ENCODE measurements at places on chromosomes 2 and 18.

- no peak for DNase-seq
Observed at GRCh38 chr2:168851674-168852320, 38.4 kb downstream of the SPC25 start.

DNA sequence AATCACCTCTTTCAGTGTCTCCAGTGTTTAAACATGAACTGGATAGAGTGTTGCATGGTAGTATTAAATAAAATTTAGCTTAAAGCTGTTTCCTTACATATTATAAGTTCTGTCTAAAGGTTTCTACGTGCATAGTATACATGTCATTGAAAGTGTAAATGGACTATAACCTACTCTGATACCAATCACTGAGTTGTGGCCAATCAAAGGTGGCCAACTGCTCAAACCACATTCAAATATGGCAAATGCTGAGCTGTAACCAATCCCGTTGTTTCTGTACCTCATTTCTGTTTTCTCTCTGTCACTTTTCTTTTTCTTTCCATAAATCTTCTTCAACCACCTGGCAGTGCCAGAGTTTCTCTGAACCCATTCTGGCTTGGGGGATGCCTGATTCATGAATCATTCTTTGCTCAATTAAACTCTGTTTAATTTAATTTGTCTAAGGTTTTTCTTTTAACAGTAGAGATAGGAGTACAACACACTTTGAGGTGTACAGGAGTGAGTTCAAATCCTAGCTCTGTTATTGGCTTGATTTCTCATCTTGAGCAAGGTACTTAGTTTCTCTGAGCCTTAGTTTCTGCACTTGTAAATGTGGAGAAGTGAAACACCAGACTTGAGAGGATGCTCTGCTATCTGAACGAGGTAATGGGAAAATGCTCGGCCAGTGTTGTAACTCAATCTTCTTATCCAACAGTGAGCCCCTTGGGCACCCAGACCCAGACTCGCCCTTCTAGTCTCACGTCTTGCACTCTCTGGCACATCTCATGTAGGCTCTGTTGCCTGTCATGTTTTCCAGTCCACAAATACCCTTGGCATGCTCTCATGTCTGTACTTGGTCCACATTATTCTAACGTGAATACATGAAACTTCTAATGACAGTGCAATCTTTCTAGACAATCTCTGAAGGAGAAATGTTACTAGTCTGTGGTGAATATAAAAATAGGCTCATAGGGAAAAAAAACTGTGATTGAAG is 228.0 kb downstream of the PIK3C3 start:
- DNase-seq = no peak

DNA sequence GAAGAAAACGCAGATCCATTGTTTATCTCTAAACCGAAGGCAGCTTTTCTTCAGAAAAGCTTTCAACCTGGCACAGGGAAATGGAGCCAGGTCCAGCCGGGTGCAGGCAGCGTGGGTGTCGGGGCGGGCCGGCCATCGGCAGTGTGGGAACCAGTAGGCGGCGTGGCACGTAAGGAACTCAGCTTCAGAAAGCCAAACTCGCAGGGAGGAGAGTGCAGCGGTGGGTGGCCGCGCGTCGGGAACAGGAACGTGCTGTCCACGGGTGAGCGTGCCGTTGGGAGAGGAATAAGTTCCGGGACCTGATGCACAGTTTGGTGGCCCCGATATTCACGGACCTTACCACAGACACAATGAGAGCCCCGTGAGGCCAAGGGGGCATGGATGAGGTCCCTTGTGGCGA is 270.4 kb downstream of the TWIST2 start:
- DNase-seq = no peak

DNA sequence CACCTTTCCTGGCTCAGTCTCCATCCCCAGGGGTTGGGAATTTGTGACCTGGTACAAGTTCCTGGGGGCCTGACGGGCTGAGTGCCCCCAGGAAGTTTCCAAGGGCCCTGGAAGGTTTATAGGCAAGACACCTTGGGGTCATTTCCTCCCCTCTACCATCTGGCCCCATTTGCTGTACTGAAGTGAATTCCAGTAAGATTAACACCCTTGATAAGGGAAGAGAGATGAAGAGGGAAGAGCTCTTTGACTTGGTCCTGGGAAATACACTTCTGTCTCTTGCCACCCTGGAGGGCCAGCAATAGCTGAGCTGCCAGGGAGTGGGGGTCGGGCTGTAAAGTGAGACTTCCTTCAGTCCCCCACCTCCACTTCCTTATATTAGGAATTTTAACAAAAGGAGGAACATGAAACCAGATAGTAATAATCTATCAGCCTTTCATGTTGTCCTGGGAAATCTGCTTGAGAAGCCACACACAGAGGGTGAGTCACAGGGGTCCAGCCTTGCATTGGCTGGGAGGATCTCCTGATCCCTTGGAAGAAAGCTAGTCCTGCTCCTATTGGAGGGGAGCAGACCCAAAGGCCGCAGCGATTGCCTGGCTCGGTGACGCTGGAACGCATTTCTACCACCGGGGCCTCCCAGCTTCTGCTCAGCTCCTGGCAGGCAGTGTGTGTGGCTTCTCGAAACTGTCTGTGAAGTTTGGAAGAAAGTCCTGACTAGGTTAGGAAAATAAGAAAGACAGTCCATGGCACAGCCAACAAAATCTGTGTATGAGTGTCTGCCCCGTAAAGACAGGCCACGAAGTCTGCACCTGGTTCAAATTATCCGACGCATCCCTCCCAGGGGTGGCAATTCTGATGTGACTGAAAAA is 87.3 kb downstream of the ACAA2 start:
- no peak for DNase-seq

- peak; percentile 34 for DNase-seq
Observed at GRCh38 chr2:111905990-111906735, 7.8 kb downstream of the MERTK start.

DNA sequence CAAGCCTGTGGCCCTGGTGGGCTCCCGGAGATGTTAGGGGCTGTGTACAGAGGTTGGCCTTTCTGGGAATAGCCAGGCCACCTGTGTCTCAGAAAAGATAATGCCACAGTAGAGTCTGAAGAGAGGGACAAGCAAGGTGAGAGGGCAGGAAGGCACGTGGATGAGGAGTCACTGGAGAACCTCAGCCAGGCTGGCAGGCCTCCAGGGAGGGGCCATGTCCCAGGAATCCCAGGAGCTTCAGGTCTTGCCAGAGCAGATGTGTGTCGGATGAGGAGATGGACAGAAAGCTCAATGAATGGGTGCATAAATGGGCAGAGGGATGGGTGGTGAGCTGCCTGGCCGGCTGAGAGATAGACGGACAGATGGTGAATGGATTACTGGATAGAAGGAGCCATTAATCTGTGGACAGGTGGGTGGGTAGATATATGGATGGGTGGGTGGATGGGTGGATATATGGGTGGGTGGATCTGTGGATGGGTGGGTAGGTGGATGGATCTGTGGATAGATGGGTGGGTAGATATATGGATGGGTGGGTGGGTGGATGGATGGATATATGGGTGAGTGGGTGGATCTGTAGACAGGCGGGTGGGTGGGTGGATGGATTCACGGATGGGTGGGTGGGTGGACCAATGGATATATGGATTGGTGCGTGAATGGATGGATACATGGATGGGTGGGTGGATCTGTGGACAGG is 7.9 kb upstream of the OTOF start:
- DNase-seq = no peak

- DNase-seq = no peak
Observed at GRCh38 chr2:221822416-221822815, 250.3 kb upstream of the EPHA4 start.

- DNase-seq = no peak
Observed at GRCh38 chr2:216475767-216476166, 22.9 kb upstream of the RPL37A start.

DNA sequence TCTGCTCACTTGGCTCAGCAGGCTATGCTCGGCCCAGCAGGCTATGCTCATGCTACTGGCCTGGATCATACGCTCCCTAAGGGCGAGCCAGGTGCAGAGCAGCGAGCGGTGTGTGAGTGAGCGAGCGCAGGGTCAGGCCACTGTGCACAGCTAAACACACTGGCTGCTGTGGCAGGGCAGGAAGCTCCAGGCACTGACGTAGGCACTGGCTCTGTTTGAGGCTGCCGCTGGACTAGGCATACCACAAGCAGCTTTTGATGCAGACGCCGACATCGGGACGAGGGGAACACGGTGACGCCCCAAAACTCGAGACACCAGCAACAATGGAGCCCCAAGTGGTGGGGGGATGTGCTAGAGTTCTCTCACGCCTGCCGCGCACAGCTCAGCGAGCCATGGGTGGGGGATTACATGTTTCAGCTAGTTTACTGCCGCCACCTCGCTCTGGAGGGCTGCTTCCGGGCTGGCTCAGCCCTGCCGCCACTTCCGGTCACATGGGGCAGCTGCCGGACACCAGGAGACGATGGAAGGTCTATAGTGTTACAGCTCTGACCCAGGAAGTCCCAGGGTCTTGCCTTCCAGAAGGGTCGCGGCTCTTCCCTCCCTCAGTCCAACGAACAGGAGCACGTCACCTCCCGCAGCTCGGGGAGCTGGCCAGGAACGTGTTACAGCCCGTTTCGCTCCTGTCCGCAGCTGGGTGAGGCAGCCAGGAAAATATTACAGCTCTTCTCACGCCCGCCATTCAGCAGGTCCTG is 1176.9 kb upstream of the LRRTM1 start:
- no peak for DNase-seq

- DNase-seq = no peak
Observed at GRCh38 chr2:237806334-237806733, 7.8 kb downstream of the RBM44 start.

DNA sequence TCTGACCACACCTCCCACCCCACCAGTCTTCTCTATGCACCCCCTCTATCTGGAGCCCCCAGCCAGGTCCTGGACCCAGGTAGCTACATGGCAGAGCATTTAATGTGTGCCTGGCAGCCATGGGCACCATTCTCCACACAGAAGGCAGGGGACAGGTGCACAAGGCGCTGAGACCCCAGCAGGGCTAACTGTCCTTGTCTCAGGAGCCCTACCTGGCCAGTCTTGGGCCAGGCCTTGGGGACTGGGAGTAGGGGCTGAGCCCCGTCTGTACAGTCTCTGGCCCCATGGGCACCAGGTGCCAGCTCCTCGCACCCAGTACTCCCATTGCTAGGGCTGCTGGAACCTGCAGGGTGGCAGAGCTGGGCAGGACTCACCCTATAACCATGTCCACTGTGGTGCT is 2.9 kb downstream of the GNLY start:
- DNase-seq = no peak

- DNase-seq = no peak
Observed at GRCh38 chr2:60984720-60985119, 32.8 kb upstream of the PEX13 start.

DNA sequence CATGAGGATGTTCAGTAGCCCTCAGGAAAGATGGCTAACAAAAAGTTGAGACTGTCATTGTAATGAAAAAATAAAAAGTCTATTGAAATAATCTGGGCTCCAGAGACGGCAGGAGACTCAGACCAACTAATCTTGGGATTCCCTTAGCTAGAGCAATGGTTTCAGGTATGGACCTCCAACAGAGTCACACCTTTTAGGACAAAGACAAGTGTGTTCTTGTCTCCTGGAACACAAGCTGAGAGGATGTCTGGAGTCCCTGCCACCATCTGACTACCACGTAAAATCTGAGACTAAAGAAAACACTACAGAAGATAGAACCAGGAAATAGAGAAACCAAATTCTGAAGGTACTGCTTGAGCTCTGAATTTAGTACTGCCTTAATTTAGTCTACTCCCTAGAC is 103.3 kb upstream of the RBBP8 start:
- no peak for DNase-seq

- DNase-seq = no peak
Observed at GRCh38 chr2:216404010-216404618, 8.2 kb upstream of the SMARCAL1 start.

DNA sequence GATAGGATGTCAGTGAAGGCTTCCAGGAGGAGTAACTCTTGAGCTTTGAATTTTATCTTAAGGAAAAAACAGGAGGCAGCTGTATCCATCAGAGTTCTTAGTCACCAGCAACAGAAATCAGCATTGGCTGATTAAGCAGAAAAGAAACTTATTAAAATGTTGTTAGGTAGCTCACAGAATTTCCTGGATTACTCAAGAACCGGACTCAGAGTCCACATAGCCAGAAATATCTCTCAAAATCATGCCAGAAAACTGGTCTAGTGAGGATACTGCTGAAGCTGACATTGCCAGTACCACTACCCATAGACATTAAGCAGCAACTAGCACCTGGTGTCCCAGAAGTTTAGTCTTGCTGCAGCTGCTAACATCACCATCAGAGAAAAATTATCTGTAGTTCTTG is 10.1 kb upstream of the AFTPH start:
- no peak for DNase-seq

GRCh38 chr18:28334516-28334915 is 157.6 kb upstream of the CDH2 start:
- DNase-seq = no peak

GRCh38 chr2:176612736-176613135 is 343.5 kb downstream of the MTX2 start:
- DNase-seq = no peak

DNA sequence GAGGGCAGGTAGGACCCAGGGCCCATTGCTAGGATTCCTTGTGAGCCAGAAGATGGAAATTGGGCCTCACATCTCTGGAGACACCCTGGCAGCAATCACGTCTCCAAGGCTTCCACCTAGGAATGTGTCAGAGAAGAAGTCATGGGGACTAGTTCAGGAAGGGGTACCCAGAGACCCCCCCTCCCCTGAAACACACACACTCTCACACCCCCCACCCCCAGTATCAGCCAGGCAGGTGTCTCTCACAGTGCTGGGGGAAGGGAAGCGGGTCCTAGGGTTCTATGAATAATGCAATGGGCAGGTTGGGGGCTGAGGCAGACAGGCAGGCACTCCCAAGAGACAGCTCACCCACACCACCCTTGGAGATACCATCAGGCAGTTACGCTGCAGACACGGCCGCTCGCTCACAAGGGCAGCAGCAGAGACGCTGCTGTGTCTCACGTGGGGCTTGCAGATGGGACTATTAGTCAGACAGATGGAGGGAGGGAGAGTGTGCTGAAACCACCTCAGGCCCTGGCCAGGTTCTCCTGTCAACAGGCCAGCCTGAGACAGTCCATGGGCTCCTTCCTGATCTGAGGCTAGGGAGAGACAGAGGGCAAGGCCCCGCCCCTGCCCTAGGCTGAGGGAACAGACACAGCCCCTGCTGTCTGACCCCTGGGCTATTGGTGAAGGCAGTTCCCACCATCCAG is 134.6 kb downstream of the CYP26B1 start:
- no peak for DNase-seq

- DNase-seq = peak; percentile 31
Observed at GRCh38 chr2:101518578-101519492, 43.9 kb upstream of the RFX8 start.
